ENCODE measurements at places on chromosomes 1 and 21. TPM values are rescaled to one million over a fixed set of nuclear protein-coding genes. Genes with fewer than 3 reads are reported as not detected.

DNA sequence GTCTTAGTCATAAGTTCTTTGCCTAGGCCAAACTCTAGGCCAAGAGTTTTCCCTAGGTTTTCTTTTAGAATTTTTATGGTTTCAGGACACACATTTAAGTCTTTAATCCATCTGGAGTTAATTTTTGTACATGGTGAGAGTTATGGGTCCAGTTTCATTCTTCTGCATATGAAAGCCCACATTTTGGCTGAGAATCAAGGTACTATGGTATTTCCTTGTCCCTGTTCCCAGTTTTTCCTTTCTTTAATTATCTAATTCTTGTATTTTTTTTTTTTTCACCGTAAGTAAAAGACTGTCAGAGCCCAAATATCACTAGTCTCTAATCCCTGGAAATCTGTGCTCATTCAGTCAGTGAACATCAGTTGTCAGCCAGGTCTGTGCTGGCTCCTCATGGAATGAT is 105.4 kb downstream of the MAP3K21 start:
- DNase-seq, result no peak

- peak; percentile 78 for DNase-seq
Measured at GRCh38 chr1:30265127-30266070, 458.0 kb downstream of the MATN1 start.

- no peak for DNase-seq
Measured at GRCh38 chr21:28793043-28793442, 199.6 kb downstream of the LTN1 start.

GRCh38 chr1:15053153-15053552 is 100.4 kb upstream of the TMEM51 start:
- no peak for DNase-seq

GRCh38 chr1:161357073-161357472 is 10.6 kb downstream of the CFAP126 start:
- no peak for DNase-seq

DNA sequence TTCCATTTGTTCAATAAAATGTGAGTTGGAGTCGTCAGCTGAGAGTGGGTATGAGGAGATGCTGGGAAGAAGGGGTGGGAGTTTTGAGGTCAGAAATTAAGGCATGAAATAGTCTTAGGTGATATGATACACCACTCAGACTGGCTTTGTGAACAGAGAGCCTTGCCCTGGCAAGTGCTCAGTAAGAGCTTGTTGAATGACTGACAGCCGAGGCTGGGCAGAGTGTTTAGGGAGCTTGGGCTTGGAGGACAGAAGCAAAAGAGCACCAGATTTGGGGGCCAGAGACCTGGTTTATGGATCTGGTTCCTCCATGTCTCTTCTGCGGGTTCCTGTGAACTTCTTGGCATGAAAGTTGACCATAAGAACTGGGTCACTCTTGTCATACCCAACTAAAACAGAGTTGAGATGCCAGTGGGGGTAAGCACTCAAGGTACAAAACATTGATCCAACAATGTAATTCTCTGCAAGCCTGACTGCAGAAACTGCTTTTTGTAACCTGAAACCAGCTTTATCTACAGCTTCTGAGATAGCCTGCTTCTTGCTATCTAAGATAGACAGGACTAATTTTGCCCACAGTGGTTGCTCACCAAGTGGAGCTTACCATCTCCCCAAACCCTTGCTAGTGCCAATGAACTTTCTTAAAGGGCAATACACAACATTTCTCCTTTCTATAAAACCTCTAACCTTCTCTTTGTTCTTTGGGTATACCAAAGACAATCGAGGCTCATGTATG is 126.4 kb downstream of the TENT5C start:
- no peak for DNase-seq

B3GALT2 gene
- not detected for total RNA-seq

GRCh38 chr1:107976836-107977235 is 11.9 kb upstream of the VAV3 start:
- DNase-seq, result no peak

- DNase-seq, result no peak
Measured at GRCh38 chr1:171252482-171252881, 4.2 kb downstream of the FMO1 start.

DNA sequence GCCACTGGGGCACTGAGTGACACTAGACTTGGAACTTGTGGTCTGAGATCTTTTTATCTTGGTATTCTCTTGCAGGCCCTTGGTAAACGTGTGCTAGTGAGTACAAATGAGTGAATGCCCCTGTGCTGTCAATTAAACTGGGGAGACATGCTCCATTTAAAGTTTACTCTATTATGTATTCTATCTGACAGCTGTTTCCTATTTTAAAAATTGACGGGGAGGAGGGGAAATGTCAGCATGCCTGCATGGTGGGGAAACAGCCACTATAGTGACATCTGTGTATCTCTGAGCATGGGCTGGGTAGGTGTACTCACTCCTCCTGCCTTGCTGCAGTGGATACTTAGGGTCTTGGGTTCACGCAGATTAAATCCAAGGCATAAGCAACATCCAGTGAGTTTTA is 59.0 kb upstream of the IKBKE start:
- DNase-seq, result no peak

GRCh38 chr1:180217006-180217405 is 13.1 kb upstream of the LHX4 start:
- DNase-seq, result peak; percentile 86

DNA sequence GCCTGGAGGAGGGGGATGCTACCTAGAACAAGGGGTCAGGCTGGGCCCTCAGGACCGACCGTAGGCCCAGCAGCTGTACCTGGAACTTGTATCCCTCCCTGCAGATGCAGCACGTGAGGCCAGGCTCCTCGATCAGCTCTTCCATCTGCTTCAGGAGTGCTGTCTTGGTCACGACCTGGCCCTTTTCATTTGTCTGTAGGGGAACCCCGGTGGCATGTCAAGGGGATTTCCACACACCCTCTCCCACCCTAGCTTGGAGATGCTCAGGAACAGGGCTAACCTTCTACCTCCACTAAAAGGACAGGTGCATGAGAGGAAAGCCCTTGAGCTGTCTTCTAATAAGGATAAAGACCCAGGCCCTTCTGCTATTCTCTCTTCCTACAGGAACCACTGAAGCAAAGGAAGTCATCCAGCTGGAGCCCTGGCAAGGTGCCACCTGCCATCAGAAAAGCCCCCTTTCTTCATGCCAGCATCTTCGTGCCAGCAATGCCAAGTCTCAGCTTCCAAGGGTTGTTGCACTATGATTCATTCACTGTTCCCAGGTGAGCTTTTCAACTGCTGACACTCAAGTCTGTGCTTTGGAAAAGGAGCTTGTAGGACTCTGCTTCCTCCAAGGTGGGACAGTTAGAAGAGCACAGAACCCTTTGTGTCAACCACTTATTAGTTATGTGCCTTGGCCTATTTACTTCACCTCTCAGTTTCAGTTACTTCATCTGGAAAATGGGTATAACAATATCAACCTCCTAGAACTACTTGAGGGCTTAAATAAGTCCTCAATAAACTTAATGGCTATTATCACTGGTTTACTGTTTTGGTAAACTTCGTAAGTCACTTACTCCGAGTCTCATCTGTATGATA is 122.1 kb downstream of the UBR4 start:
- DNase-seq, result no peak

KIF14 gene
- 0.03 TPM for total RNA-seq

- DNase-seq, result no peak
Measured at GRCh38 chr1:25917996-25918395, 11.8 kb upstream of the STMN1 start.

UMODL1 gene
- total RNA-seq, result not detected

- no peak for DNase-seq
Measured at GRCh38 chr1:150257624-150258585, at the start of gene CA14. Gene CA14, plus strand, starts transcription at chr1:150257774. Its CDS starts 355 bp downstream, at chr1:150258129.

GRCh38 chr1:180920702-180921101 is 8.0 kb downstream of the KIAA1614 start:
- no peak for DNase-seq

DNA sequence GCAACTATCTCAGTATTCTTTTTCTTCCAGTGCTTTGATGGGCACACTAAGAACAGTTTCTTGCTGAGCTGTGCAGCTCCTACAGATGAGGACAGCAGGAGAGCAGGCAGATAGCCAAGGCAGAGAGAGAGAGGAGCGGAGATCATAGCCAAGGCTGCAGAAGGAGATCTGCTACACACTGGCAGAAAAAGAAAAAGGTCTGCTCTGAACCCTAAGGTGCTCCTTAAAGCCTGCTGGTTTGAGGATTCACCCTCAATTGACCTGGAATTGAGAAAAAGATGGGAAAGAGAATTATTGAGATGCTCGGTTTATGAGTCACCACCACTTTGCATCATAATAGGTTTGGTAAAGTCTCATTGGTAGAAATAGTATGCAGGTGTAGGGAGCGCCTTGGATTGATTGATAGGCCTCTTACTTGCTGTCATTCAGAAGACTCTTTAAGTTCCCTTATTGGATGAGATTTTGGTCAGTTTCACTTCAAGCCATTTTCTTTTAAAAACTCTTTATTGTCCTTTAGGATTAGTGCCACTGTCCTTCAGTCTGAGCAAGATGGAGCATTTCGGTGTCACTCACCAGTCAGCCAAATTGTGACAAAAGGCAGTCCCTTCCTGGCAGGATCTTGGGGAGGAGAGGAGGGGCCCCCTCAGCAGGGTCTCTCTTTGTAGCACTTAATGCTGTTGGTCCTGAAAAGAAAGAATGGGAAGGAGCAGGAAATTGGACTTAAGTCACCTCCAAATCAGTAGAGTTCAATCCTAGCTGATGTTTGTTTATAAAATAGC is 685.0 kb downstream of the ADGRL2 start:
- no peak for DNase-seq

DNA sequence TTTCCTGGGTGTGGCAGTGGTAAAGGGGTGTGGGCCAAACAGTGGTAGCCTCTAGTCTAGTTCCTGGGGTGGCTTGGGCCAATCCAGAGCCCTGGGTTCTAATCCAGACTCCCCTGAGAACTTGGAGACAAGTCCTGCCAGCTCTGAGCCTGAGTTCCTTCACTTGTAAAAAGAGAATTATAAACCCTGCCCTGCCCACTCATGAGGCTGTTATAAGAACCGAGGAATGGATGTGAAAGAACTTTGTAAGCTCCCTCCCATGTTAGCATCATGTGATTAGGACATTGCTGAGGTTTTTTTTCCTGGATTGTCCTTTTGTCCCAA is 131.0 kb downstream of the RRAGC start:
- DNase-seq, result no peak

DNA sequence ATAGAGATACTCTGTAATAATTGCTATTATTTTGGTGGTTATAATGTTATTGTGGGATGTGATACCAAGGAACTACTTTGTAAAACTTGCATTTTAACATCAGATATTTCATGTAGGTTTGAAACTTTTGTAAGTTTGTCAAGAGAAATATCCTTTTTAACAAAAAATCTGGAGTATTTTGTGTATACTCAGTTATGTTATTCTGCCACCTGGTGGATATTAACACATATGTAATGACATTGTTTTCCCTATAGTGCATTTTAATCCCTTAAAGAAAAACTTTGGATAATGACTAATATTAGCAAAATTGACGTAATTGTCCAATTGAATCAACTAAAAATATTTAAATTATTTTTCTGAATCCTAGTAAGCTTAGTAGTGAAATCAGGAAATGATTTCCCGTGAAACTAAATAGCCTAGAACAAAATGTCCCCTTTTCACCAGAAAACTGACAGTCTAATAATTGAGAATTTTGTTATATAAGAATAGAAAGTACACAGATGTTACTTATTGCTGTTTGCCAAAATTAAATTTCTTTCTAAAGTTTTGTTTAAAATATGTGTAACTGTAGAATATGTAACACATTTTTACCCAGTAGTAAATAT is 39.6 kb downstream of the KCTD3 start:
- DNase-seq, result no peak

DNA sequence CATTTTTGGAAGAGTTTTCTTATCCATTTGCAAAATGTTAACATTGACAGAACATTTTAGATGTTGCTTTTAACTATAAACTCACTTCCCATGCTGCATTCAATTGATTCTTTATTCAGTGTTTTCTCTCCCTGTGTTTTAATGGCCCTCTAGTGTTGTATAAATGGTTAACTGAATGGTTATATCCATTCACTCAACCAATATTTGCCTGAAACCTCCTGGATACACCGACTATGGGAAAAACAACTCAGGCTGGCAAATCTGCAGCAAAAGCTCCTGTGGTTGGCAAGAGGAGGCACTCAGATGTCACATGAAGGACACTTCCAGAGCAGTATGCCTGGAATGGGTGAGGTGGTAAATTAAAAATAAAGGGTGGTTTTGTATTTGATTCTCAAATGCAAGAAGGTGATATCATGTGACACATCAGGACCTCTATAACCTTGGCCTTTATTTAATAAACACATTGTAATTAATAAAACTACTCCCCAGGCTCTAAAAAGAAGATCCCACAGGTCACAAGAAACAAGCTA is 107.6 kb downstream of the BCAR3 start:
- no peak for DNase-seq

- no peak for DNase-seq
Measured at GRCh38 chr1:65311760-65312159, 2.4 kb downstream of the DNAJC6 start.

- no peak for DNase-seq
Measured at GRCh38 chr1:37958690-37959089, 11.8 kb upstream of the INPP5B start.

DNA sequence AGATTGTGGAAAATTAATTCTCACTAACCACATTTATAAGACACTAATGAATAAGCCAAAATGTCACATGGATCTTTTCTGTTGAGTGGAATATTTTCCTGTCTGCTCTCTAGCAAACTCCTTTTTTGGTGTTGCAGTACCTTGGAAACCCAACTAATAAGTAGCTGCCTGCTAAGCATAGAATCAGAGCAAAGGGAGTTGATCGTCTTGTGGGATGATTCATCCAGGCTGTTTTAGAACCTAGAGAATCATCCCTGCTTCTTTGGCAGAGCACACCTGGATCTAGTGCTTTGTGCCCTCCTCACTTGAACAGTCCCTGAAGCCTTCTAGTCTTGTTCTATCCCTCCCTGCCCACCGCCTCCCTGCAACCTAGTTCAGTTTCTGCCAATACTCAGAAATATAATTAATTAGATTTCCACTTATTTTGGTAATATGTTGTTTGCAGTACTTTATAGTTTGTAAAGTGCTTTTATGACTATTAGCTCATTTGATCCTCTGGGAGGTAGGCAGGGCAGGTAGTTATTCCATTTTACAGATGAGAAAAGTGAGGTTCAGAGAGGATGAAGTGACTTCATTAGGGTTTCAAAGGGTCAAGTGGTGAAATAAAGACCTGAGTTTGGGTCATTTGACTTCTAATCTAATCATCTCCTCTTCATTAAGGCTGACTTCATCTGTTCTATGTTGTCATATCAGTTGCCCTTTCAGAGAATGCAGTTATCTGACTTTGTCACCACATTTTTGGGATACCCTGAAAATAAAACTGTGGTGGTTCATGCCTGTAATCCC is 2.5 kb downstream of the AGO4 start:
- DNase-seq, result no peak

DNA sequence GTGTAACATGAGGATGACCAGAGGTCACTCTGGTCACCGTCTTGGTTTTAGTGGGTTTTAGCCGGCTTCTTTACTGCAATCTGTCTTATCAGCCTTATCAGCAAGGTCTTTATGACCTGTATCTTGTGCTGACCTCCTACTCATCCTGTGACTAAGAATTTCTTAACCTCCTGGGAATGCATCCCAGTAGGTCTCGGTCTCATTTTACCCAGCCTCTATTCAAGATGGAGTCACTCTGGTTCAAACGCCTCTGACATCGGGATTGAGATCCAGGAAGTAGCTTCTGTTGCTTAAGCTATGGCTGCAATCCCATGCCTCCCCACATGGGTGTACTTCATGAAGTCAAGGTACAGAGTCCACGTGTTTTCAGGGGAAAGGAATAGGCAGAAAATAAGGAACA is 19.9 kb downstream of the FMN2 start:
- no peak for DNase-seq
